ENCODE measurements at places on chromosomes 11 and 22.

GRCh38 chr11:35647421-35648093, 15.0 kb upstream of the TRIM44 start:
- DNase-seq = no peak

DNA sequence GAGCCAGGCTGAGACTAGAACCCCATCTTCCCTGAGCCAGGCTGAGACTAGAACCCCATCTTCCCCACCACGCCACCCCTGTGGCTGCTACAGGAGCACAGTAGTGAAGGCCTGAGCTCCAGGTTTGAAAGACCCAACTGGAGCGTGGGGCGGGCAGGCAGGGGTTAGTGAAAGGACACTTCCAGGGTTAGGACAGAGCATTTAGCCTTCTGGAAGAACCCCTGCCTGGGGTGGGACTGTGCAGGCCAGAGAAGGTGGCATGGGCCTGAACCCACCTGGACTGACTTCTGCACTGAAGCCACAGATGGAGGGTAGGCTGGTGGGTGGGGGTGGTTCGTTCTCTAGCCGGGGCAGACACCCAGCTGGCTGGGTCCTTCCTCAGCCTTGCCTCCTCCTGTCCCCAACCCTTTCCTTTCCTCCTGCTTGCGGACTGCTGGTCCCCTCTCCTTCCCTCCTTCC, 24.1 kb downstream of the SUN2 start:
- DNase-seq = no peak

- no peak for DNase-seq
These were observed 592 bp downstream of the EEF1G start for GRCh38 chr11:62573006-62573591.

- no peak for DNase-seq
These were observed 22.3 kb upstream of the SPON1 start for GRCh38 chr11:13939961-13940906.

GRCh38 chr11:113519989-113520613, 44.9 kb upstream of the DRD2 start:
- DNase-seq = no peak

GRCh38 chr22:50714631-50715179, 23.3 kb upstream of the ACR start:
- no peak for DNase-seq

DNA sequence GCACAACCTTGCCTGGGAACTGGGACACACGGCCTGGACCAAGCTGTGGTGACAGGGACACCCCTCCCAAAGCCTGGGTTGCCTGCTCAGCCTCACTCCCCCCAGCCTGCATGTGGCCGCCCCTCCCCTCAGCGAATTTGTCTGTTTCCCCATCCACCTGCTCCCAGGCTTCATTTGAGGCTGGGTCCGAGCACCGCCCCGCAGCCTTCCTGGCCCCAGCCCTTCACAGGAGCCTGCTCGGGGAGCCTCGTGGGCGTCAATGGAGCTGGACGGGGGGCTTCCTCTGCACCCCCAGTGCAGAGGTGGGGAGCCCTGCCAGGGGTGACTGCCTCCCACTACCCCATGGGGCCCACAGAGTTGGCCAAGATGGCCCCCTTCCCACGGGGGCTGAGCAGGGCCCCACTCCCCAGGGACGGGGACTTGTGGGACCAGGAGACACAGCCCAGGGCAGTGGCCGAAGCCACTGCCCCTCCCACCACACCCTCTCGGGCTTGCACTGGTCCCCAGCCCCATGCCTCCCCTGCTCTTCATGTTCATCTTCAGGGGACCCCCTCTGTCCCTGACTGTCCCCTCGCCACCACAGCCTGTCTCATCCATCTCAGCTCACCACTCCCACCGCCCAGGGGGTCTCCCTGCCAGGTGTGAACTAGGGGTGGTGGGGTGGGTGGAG, 91.7 kb downstream of the WNT7B start:
- DNase-seq = no peak

- DNase-seq = no peak
These were observed 55.8 kb downstream of the IRAG1 start for GRCh38 chr11:10637731-10638151.

DNA sequence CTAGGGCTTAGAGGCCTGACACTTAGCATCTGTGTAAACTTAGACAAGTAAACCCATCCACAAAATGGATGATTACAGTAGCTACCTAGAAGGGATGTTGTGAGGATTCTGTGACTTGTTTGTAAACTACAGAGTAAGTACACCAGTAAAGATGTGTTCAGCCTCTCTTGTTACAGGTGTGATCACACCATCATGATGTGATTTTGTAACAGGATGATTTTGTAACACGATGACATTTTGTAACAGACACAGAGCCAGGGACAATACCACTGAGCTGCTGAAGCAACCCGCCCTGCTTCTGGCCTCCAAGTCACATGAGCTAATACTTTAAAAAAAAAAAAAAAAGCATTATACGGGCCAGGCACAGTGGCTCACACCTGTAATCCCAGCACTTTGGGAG, 17.0 kb downstream of the FADD start:
- DNase-seq = no peak

DNA sequence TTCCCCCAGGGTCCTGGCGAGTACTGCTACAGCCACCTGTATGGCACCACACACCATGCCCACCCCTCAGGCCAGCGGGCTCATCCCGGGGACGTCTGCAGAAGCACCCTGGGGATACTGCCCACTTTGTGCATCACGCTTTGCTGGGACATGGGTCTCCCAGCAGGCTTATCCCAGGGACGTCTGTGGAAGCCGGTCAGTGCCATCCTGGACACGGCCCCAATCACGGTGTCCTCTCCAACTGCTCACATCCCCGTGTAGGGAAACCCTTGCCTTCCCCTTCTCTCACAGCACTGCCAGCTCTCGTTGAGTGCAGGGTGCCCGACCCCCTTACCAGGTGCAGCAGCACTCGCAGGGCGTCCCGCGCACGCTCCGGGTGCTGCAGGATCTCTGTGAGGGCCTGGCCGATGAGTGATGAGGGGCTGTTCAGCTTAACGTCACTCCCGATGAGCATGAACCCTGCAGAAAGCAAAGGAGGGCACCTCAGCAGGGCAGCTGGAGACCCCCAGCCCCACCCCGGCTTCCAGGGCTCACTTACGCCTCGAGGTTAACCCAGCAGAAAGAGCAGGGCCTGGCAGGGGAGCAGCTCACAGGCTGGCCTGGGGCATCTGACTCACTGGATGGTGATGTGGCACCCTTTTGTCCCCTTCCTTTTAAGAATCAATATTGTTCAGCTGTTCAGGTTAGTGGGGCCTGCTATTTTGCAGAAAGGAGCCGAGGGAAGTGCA, 76.9 kb upstream of the PITPNB start:
- DNase-seq = no peak

Measured in activated CD8-positive, alpha-beta memory T cell treated with anti-CD3 and anti-CD28 coated beads for 1 hour (primary cell).